Activated gamma-delta T cell treated with Interleukin-2 at 50 U/mL for 16 hours (primary cell): ENCODE measurements at places on chromosomes 4 and X.

GRCh38 chr4:13559413-13559812, 15.1 kb upstream of the NKX3-2 start:
- DNase-seq: no peak

GRCh38 chrX:141814213-141814857, 23.8 kb upstream of the MAGEC3 start:
- DNase-seq: no peak

DNA sequence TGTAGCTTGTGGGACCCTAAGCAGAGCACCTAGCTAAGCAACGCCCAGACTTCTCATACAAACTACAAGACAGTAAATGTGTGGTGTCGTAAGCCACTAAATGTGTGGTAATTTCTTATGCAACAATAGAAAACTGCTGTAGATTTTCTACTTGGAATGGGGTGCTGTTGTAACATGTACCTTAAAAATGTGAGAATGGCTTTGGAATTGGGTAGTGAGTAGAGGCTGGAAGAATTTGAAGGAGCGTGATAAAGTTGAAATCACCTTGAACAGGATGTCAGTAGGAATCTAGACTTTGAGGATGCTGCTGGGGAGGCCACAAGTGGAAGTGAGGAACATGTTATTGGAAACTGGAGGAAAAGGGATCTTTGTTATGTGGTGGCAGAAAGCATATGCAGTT, 43.2 kb upstream of the FUNDC1 start:
- DNase-seq: no peak

DNA sequence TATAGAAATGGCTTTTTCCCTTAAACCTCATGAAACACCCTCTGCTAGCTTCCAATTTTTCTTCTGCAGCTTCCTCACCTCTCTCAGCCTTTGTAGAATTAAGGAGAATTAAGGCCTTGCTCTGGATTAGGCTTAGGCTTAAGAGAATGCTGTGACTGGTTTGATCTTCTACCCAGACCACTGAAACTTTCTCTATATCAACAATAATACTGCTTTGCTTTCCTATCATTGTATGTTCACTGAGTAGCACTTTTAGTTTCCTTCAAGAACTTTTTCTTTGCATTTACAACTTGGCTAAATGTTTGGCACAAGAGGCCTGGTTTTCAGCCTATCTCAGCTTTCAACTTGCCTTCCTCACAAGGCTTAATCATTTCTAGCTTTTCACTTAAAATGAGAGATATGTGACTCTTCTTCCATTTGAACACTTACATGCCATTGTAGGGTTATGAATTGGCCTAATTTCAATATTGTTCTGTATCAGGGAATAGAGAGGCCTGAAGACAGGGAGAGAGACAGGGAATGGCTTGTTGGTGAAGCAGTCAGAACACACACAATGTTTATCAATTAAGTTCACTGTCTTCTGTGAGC, 28.2 kb downstream of the TMEM154 start:
- DNase-seq: no peak

- DNase-seq: no peak
Observed at GRCh38 chrX:13283950-13284546, 35.8 kb downstream of the ATXN3L start.

DNA sequence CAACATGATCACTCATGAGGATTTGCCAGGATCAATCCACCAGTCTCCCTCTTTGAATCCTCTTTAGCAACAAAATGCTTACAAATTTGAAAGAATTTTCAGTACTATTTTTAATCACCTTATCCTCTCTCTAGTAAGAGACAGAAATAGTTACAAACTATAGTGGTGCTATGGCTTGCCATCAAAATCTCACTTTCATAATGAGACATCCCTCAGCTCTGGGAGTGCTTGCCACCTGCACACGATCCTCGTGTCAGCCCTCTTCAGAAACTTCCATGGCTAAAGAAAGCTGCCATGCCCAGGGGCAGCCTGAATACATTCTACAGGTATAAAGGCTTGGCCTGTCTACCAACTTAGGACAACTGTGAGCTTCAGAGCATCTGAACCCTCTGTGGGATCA, 5.1 kb upstream of the DHX15 start:
- DNase-seq: no peak

- DNase-seq: no peak
Observed at GRCh38 chr4:115515366-115515765, 401.9 kb upstream of the NDST4 start.

GRCh38 chr4:125352521-125352920, 37.8 kb downstream of the FAT4 start:
- DNase-seq: no peak

DNA sequence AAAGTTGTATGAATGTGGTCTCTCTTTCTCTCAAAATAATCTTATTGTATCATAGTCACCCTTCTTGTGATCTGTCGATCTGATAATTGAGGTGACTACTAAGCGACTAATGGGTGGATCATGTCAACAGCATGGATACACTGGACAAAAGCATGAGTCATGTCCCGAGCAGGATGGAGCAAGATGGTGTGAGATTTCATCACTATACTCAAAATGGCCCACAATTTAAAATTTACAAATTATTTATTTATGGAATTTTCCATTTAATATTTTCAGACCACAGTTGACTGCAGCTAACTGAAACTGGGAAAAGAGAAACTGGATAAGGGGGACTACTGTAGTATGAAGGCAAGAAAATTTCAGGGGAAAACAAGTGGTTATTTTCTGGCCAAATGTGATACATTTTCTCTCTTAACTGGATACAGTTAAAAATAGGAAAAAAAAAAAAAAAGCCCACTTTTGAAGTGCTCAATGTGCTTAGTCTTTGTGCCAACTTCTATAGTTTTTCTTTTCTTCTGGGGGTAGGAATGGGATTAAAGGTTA, 25.3 kb downstream of the FAM241A start:
- DNase-seq: no peak

- DNase-seq: no peak
Observed at GRCh38 chrX:23936180-23936579, 28.4 kb downstream of the CXorf58 start.

- no peak for DNase-seq
Observed at GRCh38 chr4:6497796-6498195, 25.4 kb upstream of the PPP2R2C start.

- DNase-seq: no peak
Observed at GRCh38 chr4:99859618-99860017, 34.6 kb downstream of the LAMTOR3 start.

- DNase-seq: no peak
Observed at GRCh38 chrX:17842769-17843525, 18.2 kb downstream of the RAI2 start.

DNA sequence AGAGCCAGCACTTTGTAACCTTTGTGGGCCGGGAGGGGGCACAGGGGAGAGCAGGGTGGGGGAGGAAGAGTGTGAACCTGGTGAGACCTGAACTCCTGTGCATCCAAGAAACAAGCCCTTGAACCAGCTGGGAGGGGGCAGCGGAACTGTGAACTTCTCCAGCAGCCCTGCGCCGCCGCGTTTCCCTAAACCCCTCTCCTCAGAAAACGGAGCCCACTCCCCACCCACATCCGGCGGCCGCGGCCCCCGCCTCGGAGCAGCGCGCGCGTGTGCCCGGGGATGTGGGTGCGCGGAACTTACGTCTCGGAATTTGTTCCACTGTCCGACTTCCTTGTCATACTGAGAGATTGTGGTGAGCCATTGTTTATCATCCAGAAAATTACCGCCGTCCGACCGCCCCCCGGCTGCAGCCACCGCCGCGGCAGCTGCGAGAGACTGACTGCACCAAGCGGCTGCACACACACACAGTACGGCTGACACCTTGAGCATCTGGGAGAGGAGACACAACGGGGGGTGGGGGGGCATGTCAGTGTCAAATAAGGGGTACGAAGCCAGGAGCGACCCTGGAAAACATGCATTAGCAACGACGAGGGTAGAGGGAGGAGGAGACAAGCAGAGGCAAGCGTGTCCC, 494 bp downstream of the SPOCK3 start:
- DNase-seq: no peak

GRCh38 chrX:147917700-147918695, 6.3 kb downstream of the FMR1 start:
- DNase-seq: no peak

- no peak for DNase-seq
Observed at GRCh38 chr4:2790583-2791517, 2.0 kb upstream of the SH3BP2 start.

DNA sequence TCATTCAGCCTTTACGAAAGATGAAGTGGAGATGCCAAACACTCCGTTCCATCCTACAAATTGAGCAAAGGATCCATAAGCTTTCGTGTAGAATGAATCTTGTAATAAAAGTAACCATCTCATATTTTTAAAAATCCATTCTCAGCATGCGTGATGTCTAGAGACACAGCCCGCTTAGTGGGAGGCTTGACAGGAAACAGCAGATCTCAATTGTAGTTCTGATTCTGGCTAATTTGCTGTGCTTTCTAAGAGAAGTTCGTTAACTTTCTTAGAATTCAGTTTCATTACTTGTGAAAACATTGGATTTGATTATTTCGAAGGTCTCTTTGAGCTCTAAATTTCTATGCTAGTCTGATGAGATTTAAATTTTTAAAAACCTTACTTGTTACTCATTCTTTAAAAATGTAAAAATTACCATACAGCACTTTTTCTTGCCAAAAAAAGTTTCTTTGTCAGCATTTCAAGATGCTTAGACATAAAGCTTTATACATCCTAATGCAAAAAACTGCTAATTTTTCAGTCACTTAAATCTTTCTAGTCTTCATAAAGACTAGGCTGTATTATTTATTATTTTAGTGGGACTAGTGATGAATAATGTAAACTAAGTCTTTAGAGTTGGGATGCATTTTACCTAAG, 66.9 kb upstream of the NEIL3 start:
- no peak for DNase-seq

- DNase-seq: no peak
Observed at GRCh38 chr4:100461807-100462605, 55.8 kb downstream of the EMCN start.
